Ecto neural progenitor cell (in vitro differentiated cells): ENCODE measurements at places on chromosomes 16 and 17.

- no peak for DNase-seq
Measured at GRCh38 chr17:5785338-5785737, 201.0 kb upstream of the NLRP1 start.

- DNase-seq, result no peak
Measured at GRCh38 chr16:79811541-79811940, 211.0 kb upstream of the MAF start.

DNA sequence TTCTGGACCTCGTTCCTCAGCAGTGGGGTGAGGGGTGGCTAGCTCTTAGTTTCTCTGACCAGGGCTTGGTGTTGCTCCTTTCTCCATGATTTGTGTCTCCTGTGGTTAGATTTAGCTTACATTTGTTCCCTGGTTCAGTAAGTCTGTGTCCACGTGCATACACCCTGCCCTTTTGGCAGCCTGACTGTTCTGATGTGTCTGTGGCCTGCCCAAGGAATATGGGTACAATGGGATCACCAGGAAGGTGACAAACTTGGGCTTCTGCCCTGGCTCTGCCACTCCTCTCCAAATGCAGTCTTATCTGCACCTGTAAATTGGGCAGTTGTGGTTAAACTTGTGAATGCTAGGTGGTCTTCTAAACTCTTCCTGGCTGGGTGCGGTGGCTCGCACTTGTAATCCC is 17.5 kb downstream of the ALKBH5 start:
- DNase-seq, result no peak

DNA sequence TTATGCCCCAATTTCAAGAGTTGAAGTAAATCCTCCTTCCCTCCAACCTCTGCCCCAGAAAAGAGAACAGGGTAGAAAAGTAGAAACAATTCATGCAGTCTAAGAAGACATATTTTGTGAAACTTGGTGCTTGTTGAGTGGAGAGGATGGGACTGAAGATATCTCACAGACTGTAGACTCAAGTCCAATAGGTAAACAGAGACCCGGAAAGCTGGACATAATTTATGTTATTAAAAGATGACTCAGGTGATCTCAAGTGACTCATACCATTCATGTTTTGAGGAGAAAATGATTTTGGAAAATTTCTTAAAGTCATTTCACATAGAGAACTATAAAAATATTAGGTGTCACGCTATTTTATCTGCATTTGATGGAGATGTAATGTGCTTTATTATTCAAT is 203.1 kb upstream of the SOX9 start:
- no peak for DNase-seq

GRCh38 chr16:73396556-73396955 is 348.6 kb upstream of the ZFHX3 start:
- DNase-seq, result no peak

DNA sequence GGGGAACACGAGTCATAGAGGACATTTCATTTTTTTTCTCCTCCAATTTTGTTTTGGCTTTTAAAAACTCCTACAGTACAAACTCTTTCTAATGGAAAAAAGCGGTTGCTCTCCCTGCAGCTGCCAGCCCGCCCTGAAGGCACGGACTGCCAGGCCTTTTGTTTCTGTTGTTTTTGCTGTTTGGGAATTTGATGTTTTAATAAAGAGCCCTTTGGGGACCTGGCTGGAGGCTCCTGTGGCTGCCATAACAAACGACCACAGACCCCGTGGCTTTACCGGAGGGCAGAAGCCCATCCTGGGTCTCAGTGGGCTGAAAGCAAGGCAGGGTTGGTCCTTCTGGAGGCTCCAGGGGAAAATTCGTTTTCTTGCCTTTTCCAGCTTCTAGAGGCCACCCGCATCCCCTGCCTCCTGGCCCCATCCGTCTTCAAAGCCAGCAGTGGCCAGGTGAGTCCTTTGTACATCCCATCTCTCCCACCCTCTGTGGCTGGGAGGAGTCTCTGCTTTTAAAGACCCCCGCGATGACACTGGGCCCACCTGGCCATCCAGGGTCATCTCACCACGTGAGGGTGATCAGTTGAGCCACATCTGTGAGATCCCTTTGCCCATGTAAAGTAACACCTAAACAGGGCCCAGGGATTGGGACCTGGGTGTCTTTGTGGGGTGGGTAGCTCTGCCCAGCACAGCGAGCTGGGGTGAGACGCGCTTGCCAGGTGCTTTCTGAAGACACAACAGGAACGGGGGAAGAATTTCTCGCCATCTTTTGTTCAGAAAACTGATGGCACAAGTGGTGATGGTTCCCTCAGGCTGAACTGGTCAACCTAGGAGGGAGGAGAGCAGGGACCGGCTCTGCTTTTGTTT is 113.9 kb downstream of the BANP start:
- no peak for DNase-seq

DNA sequence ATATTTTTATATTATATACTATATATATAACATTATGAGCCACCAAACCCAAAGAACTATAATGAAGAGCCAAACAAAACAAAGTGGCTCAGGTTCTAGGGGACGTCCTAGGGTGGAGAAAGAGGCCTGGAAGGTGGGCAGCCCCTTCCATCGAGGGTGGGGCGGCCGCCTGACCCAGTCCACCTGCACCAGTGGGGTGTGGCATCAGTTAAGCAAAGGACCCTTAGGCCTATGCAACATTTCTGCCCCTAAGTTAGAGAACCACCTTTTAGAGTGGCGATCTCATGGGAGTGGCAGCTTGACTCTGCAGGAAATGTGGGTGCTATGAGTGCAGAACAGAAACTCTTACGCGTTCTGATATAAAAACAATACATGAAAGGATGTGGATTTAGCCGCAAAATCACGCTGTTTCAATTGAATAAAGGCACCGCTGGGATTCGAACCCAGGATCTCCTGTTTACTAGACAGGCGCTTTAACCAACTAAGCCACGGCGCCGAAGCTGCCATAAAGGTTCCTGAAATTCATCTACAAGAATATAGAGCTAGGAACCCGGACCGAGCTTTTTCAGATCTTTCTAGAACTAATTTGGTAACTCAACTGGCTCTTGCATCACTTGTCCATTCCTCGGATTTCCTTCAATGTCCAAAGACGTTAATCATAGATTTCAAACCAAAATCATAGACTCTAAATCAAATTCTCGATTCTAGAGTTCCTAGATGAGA is 15.6 kb upstream of the AURKB start:
- DNase-seq, result peak; percentile 87

DNA sequence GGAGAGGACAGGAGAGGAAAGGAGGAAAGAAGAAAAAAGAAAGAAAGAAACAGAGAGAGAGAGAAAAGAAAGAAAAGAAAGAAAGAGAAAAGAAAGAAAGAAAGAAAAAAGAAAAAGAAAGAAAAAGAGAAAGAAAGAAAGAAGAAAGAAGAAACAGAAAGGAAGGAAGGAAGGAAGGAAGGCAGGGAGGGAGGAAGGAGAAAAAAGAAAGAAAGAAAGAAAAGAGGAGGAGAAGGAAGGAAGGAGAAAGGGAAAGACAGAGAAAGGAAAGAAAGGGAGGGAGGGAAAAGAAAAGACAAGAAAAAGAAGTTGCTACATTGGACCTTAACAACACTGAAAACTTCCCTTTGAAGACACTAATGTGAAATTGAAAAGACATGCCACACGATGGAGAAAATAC is 56.6 kb upstream of the CCL2 start:
- DNase-seq, result no peak

DNA sequence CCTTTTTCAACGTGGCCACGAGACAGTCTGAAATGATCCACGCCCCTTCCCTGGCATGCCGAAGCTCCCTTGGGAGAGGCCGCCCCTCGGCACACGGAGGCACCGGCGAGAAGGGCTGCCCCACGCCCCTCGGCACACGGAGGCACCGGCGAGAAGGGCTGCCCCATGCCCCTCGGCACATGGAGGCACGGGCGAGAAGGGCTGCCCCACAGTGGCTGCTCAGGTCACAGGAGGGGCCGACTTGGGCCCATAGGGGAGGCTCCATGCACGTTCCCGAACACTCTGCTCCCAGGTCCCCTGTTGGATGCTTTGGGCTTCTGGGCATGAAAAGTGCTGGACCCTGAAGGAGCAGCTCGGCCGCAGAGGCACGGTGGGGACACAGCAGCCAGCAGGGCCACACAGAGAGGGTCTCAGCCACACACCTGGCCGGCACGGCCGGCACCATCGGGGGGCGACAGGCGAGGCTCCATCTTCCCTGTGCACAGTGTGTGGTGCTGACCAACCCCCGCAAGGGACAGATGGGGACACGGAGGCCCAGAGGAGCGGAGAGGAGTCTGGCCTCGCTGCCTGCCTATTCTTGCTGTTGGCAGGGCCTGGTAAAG is 42.8 kb downstream of the CBFA2T3 start:
- DNase-seq, result no peak
